GM04503 (cell line): ENCODE measurements at places on chromosomes 16 and 17.

- DNase-seq: no peak
Observed at GRCh38 chr17:33682599-33682998, 389.5 kb upstream of the ASIC2 start.

- DNase-seq: no peak
Observed at GRCh38 chr16:75118943-75119539, 2.5 kb upstream of the LDHD start.

DNA sequence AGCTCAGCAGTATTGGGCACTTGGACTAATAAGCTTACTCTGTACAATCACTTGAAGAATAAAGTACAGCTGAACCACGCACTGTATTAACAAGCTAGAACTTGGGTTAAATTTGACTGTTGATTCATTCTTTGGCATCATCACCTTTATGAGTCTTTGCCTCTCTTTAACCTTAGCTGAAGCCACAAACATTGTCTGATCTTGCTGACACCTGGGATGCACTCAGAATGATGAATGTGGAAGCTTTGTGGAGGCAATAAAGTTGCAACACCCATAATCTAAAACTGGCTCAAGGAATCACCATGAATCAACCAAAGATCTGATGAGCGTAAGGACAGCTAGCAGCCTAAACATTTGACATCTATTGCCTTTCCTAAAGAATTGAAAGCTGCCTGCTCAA lies 590.6 kb upstream of the SOX9 start:
- DNase-seq: no peak

GRCh38 chr16:67542464-67542863 lies 13.8 kb downstream of the RIPOR1 start:
- no peak for DNase-seq

DNA sequence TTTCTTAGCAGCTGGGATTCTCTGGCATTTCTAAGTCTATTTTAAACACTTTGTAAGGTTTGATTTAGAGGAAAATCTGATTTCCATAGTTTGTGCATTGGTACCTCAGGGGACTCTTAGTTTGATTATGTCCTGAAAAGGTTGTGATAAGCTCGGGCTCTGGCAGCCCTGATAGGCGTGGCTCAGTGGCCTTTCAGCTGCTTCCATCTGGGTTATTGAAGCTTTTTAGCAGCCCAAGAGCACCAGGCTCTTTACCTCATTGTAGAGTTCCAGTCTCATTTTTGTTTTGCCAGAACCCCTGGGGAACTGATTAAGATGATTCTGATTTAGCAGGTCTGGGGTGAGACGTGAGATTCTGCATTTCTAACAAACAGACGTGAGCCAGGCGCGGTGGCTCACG lies 412.3 kb downstream of the XYLT1 start:
- no peak for DNase-seq

DNA sequence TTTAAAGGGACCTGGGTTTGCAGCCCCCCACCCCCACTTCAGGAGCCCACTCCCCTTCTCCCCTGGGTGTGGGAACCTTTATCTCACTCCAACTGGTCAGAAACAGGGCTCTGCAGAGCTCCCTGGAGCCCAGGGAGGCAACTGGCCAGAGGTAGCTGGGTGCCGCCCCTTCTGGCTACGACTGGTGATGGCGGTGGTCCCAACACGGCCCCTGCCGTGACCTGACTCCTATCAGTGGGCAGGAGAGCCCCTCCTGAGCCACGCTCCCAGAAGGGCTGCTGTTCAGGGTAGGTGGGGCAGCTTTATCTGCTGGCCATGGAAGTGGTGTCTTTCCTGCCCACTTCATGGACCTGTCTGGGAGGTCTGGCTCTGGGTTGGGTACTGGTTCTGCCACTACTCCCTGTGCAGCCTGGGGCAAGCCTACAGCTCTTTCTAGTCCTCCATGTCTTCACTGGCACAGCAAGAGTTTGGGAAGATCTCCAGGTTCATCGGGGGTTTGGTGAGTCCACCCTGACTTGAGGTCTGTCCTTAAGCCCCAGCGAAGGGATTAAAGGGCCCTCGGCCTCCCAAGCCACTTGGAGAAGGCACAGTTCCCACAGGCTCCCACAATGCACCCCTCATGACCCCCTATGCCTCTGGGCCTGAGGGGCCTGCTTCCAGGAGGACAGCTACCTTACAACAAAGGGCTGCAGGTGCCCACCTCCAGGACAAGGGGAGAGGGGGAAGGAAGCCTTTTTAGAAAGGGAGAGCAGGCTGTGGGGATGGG lies 5.5 kb upstream of the SREBF1 start:
- DNase-seq: no peak

- DNase-seq: no peak
Observed at GRCh38 chr17:49930880-49931279, 38.1 kb upstream of the DLX4 start.

GRCh38 chr17:37744633-37744927 lies 279 bp downstream of the HNF1B start:
- no peak for DNase-seq
